ENCODE measurements at places on chromosomes 16 and 17.

- peak; percentile 15 for DNase-seq
These were observed 224.2 kb downstream of the PARN start for GRCh38 chr16:14405611-14406537.

DNA sequence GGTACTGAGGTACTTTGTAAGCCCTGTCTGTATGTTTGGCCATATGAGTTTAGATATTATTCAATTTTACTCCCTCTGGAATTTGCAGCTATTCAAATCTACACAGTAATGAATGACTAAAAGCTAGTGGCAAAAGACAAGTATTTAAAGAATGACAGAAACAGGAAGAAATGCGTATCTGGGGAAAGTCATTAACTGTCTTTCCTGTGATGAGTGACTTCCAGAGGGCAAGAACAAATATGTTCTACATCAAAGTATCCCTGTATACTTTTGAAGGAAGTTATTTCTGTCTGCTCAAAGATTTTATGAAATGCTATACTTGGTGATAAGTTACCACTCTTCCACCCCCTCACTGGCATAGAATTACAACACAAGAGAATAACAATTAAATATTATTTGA lies 489.3 kb upstream of the SOX9 start:
- DNase-seq = no peak

DNA sequence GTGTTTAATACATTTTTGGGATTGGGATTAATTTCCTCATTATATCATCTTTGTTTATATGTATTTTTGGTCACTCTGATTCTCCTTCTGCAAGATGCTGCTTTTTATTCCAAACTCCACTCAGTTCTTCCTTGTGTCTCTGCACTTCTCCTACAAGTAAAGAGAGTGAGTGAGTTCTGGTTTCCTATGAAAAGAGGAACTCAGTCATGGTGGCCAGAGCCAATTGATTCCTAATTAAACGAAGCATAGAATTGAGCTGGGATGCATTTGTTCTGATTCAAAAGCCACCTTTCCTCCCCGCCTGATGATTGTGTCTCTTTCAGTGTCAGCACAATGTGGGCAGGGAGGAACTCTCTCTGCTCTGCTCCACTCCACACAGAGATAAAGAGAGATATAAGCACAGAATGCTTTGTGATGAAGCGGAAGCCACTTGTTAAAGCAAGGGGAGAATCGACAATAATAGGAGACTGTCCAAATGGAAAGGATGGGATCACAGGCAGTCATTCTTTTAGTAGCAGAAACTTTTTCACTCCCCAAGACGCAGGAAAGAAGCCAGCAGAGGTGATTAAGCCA lies 121.3 kb upstream of the GOT2 start:
- DNase-seq = no peak

DNA sequence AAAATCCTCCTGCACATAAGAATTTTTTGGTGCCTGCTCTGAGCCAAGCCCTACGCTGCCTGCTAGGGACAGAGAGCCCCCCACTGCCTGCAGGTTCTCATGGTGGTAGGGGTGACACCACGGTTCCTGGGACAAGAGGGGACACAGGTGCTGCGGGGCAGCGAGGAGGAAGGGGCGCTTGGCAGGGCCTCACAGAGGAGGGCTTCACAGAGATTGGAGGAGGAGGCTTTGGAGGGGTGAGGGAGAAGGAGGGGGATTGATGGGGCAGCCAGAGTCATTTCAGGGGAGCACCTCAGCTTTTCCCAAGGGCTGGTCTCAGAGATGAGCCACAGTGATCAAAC lies 29.8 kb upstream of the GSG1L start:
- DNase-seq = no peak

- no peak for DNase-seq
These were observed 39.7 kb downstream of the REXO5 start for GRCh38 chr16:20846030-20846429.

DNA sequence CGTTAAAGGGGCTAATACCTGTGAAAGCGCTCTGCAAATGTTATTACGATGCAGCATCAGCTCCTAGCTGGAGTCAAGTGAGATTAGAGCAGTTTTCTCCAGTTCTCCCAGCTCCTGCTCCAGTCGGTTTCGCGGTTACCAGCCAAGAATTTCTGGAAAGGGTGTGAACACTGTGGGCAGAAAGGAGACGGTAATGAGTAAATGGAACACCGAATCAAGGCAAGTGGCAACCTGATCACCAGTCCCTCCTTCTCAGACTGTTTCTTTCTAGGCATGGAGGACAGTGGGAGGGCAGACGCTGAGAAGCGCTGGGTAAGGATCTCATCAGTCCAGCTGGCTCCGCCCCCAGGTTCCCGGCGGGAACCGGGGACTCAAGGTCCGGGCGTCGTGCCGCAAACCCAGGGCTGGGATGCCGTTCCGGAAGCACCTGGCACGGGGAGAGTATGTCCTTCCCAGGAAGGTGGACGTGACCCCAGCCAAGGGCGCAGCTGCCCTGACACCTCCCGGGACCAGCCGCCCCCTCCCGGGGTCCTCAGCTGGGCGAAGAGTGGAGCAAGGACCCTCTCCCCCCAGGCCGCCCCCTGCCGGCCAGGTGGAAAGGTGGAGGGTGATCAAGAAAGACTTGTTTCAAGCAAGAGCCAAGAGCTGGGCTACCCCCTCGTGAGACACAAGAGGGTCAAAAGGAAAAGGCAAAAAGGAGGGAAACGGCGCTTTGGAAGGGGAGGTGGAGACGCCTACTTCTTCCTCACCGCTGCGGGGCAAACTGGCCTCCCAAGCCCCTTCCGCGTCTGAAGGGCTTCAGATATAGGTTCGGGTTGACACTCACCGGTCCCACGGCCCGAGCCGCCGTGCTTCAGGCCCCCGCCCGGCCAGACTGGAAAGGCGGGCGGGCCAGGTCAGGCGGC lies 481 bp downstream of the MYO19 start:
- peak; percentile 44 for DNase-seq

- DNase-seq = no peak
These were observed 2.3 kb downstream of the PIEZO1 start for GRCh38 chr16:88782454-88783390.

DNA sequence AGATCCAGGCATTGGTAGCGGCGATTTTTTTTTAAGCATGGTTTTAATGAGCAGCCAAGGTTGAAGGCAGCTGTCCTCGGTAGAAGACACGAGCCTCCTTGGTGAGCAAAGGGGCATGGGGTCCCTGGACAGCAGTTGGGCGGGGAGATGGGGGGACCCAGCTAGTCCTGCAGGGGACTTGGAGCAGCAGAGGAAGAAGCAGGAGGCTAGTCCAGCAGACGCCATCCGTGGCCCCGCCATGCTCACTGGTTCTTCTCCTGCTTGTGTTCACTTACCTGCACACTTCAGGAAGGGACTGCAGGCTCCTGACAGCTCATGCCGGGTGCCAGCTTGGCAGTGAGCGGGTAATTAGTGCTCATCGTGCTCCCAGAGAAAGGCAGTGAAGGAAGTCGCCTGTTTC lies 130.2 kb upstream of the CDH5 start:
- DNase-seq = no peak
